Thymus (tissue), 14 donors: ENCODE measurements at places on chromosomes 2 and 18. TPM values are rescaled to one million over a fixed set of nuclear protein-coding genes. Genes with fewer than 3 reads are reported as not detected.

Gene GPR45
- total RNA-seq, result not detected

Gene ASXL3
- total RNA-seq, result 0.42 TPM

Gene NETO1
- total RNA-seq, result 0.33 TPM

Gene FHOD3
- 0.90 TPM for total RNA-seq

Gene TCF23
- total RNA-seq, result 0.14 TPM

Gene MARS2
- total RNA-seq, result 4.9 TPM

Gene FAM110C
- total RNA-seq, result 0.05 TPM

Gene SRD5A2
- 0.28 TPM for total RNA-seq

Gene SLC4A3
- total RNA-seq, result 0.47 TPM

Gene MARCHF4
- total RNA-seq, result under 0.01 TPM

Gene FOXI3
- total RNA-seq, result 0.05 TPM

Gene PECR
- total RNA-seq, result 10.1 TPM

Gene WDR12
- 38.9 TPM for total RNA-seq

Gene CFAP210
- not detected for total RNA-seq

Gene DPY30
- 72.3 TPM for total RNA-seq

Gene KCNS3
- total RNA-seq, result 0.52 TPM

Gene TMEM247
- total RNA-seq, result not detected
